ENCODE measurements at places on chromosomes 7 and 10.

GRCh38 chr10:89047397-89047796 is 56.8 kb downstream of the FAS start:
- DNase-seq = no peak

DNA sequence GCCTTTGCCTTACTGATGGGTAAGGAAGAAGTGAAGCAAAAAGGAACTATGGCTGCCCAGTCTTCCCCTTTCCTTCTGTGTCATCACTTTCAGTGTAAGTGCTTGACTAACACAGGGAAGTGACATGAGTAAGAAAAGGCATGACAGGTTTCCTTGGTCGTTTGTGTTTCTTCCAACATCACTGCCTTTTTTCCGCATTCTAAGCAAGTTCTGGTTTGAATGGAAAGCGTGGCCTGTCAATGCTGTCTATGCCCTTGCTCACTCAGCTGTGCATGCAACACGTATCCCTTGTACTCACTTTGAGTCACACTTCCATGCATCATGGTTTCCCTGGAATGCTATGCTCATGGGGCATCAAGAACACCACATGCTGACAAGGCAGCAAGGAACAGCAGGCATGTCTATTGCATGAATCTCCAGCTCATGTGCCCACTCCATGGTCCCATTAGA is 111.8 kb downstream of the OAT start:
- DNase-seq = no peak

DNA sequence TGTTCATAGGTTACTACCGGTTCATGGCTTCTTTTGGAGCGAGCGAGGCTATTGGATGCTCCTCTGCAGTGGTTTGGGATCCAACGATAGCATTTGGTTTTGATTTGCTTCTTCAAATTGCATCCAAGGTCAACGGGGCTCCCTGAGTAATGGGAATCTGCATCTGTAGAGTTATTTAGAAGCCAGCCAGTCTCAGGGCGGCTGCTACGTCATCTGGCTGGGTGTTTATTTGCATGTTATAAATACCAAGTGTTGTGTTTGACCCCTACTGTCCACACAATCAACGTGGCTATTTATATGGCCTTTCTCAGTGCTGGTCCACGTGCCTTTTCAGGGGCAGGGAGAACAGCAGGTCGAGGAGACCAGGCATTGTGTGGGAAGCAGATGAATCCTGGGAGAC is 137.7 kb downstream of the PRPF18 start:
- DNase-seq = no peak

DNA sequence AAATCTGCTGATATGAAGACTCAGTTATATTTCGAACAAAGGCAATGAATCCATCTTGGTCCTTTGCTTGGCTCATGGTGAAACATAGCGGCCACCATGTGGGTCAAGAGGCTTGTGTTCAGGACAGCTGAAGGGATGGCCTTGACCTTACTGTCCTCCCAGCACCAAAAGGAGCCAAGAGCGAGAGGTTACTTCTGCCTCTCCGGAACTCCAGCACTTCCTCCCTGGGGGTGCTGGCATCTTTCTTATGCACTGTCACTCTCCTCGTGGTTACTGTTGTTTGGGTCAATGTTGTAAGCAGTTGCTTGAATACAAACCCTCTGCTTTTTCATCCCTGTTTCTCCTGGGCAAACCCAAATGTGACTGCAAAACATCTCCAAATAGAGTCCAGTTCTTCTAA is 100.6 kb downstream of the RBM20 start:
- no peak for DNase-seq

GRCh38 chr7:117610396-117610795 is 130.6 kb downstream of the CFTR start:
- no peak for DNase-seq

DNA sequence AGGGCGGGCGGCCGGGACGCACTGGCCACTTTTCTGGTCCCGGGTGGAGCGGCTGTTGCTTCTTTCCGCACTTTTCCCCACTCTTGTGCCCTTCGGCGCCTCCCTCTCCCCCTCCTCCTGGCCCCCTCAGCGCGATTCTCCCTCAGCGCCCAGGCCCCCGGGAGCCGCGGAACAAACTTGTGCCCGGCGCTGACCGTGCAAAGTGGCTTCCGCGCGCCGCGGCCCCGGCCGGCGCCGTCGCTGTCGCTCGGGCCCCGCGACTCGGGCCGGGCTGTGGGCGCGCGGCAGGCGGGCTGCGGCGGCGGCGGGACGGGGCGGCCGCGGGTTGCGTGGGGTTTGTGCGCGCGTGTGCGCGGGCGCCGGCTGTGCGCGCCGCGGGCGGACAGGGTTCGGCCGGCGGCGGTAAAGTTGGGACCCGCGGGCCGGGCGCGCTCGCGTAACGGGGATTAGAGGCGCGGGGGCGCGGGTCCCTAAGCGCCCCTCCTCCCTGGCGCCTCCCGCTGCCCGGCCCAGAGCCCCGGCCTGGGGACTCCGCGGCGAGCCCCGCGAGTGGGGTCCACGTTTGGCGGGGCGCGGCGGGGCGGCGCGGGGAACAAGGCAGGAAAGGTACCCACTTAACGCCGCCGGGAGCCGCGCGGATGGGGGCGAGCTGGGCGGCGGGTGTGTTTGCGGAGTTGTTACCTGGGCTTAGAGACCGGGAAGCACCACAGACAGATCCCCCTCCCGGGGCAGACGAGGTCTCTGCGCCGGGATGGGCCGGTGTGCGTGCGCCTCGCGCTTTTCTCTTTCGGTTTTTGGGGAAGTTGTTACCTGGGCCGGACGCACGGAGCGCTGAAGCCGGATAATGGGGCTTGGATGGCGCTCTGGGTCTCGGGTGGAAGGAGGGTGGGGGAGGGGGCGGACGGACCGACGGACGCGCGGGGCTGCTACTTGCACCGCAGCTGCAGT is 860 bp downstream of the ZEB1 start:
- DNase-seq = peak; percentile 7

- DNase-seq = no peak
Observed at GRCh38 chr7:134546955-134547354, 2.0 kb upstream of the AKR1B15 start.

- peak; percentile 91 for DNase-seq
Observed at GRCh38 chr7:332646-333392, 42.8 kb downstream of the FOXL3 start.

DNA sequence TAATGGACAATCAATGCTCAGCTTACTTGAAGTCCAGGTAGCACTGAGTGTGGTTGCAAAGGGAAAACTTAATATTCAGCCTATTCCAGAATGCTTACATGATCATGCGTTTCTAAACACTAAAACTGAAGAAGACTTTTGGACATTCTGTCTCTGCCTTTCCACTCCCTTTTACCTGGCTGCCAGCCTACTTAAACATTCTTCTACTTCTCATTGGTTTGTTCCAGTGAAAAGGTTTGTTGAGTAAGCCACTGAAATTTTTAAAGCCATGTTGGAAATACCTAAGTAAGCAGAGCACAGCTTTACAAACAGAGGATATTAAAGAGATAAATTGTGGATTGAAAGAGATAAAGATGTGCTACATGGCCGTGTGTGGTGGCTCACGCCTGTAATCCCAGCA is 1280.8 kb upstream of the AUTS2 start:
- no peak for DNase-seq

- DNase-seq = no peak
Observed at GRCh38 chr7:47536661-47537611, 45.0 kb downstream of the TNS3 start.

DNA sequence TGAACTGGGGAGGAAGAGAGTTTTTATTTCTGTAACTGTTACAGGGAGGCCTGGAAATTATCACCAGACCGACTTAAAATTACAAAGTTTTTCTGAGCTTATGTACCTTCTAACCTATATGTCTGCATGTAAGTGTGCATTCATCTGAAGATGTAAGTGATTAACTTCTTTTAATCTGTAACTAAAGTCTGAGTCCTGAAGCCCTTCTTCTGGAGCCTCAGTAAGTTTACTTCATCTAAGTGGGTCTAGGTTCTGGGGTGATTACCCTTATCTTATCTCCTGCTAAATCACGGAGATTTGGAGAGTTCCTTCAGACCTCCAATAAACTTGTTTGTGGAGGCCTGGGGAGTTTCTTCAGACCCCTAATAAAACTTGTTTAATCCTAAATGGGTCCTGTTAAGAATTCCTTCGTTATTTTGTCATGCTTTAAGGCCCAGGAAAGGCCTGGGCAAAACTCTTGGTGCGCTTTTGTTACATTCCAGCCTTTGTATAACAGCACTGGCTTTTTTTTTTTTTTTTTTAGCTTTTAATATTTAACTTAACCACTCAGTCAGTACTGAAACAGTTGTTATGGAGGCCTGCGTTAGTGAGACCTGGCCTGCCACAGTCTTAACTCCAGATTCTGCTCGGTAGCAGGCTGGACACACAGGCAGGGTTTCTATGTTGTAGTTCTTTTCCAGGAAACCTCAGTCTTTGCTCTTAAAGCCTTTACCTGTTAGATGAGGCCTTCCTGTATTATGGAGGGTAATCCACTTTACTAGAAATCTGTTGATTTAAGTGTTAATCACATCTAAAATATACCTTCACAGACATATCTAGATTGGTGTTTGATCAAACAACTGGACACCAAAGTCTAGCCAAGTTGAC is 33.0 kb downstream of the TPST1 start:
- DNase-seq = no peak

DNA sequence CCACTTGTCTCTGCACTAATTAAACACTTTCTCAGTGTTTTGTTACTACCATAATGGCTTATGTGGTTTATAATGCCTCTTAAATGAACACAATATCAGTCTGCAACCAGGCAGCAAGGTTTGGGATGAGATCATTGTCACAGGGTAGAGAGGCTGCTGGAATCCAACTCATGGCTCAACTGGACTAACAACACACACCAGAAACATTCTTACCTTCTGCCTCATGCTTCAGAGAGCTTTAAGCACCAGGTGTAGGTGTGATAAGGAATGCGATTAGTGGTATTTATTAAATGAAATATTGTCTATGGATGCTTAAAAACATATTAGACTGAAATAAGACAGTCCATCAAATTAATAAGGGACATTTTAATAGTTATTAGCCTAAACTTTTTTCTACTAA is 25.4 kb downstream of the PTF1A start:
- DNase-seq = no peak

- DNase-seq = no peak
Observed at GRCh38 chr10:33114451-33114952, 156.5 kb upstream of the ITGB1 start.

- no peak for DNase-seq
Observed at GRCh38 chr10:57818522-57818921, 449.2 kb downstream of the IPMK start.

GRCh38 chr10:79247373-79248137 is 99.7 kb upstream of the PPIF start:
- DNase-seq = no peak

GRCh38 chr7:98213888-98214810 is 2.9 kb downstream of the BHLHA15 start:
- no peak for DNase-seq

GRCh38 chr7:83677180-83677866 is 28.4 kb upstream of the SEMA3E start:
- DNase-seq = no peak

DNA sequence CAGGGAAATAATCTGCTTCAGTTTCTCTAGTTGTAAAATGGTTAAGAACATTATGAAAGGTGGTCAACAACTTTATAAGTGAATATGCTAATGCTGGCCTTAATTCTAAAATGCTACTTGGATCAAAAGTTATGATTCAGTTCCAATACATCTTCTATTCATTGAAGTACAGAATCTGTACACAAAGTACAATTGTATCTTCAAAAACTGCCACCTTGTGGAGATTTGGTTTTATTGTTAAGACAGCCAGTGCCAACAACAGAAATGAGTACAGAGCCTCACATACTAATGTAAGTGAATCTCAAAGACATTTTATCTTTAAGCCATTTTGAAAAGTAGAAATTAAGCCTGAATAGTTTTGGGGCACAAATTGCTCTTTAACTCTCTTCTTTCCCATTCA is 194.0 kb downstream of the CFTR start:
- DNase-seq = no peak

DNA sequence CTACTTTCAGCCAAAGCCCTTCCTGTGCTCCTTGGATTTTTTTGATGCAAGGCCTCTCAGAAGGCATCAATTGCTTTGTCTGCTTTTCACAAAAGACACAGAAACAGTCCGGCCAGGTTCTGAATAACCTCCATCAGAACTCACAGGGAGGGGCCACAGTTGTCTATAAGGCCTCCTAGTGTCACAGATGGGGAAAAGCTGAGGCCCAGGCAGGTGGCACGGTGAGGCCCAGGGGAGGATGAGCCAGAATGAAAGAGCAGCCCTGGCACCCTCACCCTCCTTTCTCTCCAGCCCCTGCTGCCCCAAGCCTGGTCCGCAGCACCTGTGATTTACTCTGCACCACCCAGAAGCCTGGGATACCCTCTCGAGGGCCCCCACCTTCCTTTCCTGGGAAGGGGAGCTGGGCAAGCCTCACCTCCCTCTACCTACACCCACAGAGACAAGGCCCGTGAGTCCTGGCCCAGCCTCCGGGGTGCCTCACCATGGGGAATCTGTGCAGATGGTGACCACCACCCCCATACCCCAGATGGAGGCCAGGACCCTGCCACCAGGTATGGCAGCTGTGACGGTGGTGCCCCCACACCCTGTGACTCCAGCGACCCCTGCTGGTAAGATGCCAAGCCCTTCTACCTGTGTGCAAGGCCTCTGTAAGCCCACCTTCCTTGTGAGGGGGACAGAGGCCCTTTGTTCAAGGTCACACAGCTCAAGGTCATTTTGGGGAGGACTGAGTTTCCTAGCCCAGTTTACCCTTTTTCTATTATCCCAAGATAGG is 26.2 kb upstream of the ZNF467 start:
- DNase-seq = peak; percentile 30

- DNase-seq = no peak
Observed at GRCh38 chr10:36491926-36492325, 633.5 kb upstream of the ANKRD30A start.

- DNase-seq = no peak
Observed at GRCh38 chr7:149731207-149731955, 42.0 kb downstream of the ZNF467 start.

- DNase-seq = no peak
Observed at GRCh38 chr7:134058980-134059379, 68.2 kb upstream of the LRGUK start.

- no peak for DNase-seq
Observed at GRCh38 chr10:35707642-35708425, 65.7 kb upstream of the FZD8 start.

DNA sequence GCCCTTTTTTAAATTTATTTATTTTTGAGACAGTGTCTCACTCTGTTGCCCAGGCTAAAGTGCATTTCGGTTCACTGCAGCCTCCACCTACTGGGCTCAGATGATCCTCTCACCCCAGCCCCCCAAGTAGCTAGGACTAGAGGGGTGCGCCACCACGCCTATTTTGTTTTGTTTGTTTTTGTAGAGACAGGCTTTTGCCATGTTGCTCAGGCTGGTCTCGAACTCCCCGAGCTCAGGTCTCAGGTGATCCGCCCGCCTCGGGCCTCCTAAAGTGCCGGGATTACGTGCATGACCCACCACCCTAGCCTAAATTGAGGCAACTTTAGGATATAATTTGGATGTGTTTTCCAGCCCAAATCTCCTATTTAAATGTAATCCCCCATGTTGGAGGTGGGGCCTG is 805 bp downstream of the ZNF736 start:
- no peak for DNase-seq

- DNase-seq = no peak
Observed at GRCh38 chr7:41830271-41830670, 127.4 kb upstream of the INHBA start.
